Liver (tissue), 10 donors: ENCODE measurements at places on chromosomes 5 and 9.
A peak's percentile ranks its signal among the peaks of the same experiment; 100 is the strongest.

GRCh38 chr5:56817263-56818014, 2.1 kb downstream of the MAP3K1 start:
- no peaks in the 10 kb centered on the region for H3K27me3 ChIP-seq
- H3K4me3 ChIP-seq: peak overlapping the region; percentile 99
- no peak for DNase-seq

GRCh38 chr5:94276751-94277150, 341.7 kb downstream of the KIAA0825 start:
- no peak overlapping the region for H3K27ac ChIP-seq
- no peaks in the 10 kb centered on the region for H3K4me1 ChIP-seq
- no peak overlapping the region for H3K4me3 ChIP-seq
- H3K36me3 ChIP-seq: no peaks in the 10 kb centered on the region
- H3K27me3 ChIP-seq: no peaks in the 10 kb centered on the region

DNA sequence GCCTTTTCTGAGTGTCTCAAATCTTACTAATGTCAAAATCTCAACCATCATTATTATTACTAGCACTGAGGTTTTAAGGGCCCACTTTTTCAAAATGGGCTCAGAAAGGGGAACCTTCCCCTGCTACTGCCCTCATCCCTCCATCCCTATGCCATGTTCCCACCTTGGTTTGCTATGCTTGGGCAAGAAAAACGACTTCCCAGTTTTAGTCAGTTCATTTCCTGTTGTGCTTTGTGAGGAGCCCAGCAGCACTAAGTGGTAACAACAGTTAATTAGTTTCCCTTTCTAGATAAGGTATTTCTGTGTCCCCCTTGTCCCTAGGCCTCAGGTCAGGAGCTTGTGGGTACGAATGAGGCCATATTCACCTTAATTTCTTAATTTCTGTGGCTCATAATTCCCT, 595.2 kb downstream of the RAB3C start:
- H3K4me1 ChIP-seq: no peaks in the 10 kb centered on the region
- H3K27me3 ChIP-seq: no peaks in the 10 kb centered on the region
- no peak overlapping the region for H3K4me3 ChIP-seq
- H3K36me3 ChIP-seq: no peaks in the 10 kb centered on the region
- no peak overlapping the region for H3K27ac ChIP-seq

DNA sequence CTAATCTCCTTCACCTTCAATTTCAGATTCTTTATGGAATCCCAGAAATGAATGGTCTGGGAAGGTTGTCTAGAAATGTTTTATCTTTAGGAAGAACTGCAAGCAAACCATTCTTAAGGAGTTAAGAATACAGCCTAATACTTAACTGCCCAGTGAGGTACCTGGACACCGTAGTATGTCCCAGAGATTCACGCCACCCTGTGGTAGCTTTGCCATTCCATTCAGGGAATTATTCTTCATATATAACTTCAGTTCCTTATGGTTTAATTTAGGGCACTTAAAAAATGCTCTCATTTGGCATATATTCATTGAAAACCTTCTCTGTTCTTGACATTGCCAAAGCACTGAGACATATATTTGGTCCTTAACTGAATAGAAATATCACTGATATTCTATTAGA, 49.7 kb downstream of the ACTBL2 start:
- no peak for DNase-seq
- no peaks in the 10 kb centered on the region for H3K36me3 ChIP-seq
- H3K27ac ChIP-seq: no peak overlapping the region
- no peaks in the 10 kb centered on the region for H3K4me1 ChIP-seq
- no peaks in the 10 kb centered on the region for H3K27me3 ChIP-seq

DNA sequence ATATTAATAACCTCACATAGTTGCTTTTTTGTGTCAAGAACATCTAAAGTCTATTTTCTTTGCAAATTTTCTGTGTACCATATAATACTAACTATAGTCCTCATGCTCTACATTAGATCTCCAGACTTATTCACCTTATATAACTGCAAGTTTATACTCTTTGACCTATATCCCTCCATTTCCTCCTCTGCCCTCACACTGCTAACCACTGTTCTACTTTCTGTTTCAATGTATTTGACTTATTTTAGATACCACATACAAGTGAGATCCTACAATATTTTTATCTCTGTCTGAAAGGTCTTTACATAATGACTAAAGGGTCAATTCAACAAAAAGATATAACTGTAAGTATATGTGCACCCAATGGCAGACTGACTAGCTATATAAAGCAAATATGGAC, 789.7 kb upstream of the ZNF608 start:
- no peak overlapping the region for H3K27ac ChIP-seq
- no peak overlapping the region for H3K4me3 ChIP-seq
- H3K27me3 ChIP-seq: no peaks in the 10 kb centered on the region

DNA sequence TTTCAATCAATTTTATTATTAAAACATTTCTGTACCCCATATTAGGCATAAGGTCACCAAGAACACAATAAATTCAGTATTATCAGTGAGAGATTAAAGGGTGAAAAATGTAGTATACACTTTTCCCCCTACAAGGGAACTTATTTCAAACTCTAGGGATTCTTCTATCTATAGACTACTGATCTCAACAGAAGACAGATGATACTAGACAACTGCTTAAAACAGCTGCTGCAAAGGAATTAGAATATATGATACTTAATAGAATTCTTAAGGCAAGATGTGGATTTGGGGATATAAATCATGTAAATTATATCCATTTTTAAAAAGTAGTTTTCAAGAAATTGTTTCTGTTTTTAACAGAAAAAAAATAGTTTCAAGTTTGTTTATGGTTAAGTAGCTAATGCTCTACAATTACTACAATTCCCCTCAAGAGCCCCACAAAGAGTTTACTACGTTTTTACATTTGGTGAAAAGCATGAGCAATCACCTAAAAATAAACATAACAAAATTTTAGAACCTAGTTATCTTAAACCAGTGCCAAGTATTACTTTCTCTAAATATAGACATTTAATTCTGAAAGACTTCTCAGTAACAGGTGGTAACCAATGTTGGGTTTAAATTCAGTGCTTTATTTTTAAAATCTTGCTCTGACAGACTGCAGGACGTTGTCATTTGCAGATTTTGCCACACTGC, 6.0 kb downstream of the KIF24 start:
- no peaks in the 10 kb centered on the region for H3K36me3 ChIP-seq
- no peak overlapping the region for H3K27ac ChIP-seq

DNA sequence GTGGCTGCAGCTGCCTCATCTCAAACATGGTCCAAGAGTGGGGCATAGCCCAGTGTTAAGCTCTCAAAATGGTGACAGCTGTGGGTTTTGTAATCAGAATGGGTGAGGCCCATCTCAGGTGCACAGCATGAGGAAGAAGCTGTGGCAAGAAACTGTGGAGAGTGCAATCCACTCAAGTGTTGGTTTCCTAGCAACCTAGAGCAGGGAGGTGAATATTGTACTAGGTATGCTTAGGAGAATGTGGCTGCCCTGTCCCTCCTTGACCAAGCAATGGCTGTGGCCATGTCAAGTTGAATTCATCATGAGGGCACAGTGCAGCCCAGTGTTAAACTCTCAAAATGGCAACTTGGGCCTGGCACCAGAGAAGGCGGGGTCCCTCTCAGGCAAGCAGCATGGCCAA, 160.5 kb upstream of the KCNN2 start:
- no peak overlapping the region for H3K27ac ChIP-seq
- H3K27me3 ChIP-seq: no peaks in the 10 kb centered on the region
- H3K36me3 ChIP-seq: no peaks in the 10 kb centered on the region
- H3K4me1 ChIP-seq: no peaks in the 10 kb centered on the region
- no peak for DNase-seq

- H3K27me3 ChIP-seq: no peaks in the 10 kb centered on the region
- peak; percentile 85 for DNase-seq
- H3K4me3 ChIP-seq: peak overlapping the region; percentile 3
- peak overlapping the region; percentile 77 for H3K27ac ChIP-seq
Measured at GRCh38 chr5:139669662-139670368, 21.7 kb downstream of the CXXC5 start.

DNA sequence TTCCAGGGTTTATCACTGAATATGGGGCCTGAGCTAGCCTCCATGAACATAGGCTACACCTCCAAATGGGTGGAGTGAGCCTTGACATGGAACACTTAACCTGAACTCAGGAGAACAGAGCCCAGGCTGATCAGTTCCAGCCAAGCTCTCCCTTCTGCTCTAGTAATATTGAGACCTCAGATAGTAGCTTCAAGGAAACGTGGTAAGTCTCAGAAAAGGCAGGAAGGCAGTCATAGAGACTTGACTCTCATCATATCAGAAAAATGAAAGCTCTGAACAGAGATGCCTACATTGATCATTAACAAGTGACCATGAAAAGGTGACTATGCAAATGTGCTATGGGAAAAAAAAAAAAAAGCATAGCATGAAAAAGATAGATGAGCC, 40.5 kb upstream of the MYO10 start:
- H3K4me1 ChIP-seq: no peaks in the 10 kb centered on the region
- H3K27me3 ChIP-seq: no peaks in the 10 kb centered on the region
- no peaks in the 10 kb centered on the region for H3K36me3 ChIP-seq

DNA sequence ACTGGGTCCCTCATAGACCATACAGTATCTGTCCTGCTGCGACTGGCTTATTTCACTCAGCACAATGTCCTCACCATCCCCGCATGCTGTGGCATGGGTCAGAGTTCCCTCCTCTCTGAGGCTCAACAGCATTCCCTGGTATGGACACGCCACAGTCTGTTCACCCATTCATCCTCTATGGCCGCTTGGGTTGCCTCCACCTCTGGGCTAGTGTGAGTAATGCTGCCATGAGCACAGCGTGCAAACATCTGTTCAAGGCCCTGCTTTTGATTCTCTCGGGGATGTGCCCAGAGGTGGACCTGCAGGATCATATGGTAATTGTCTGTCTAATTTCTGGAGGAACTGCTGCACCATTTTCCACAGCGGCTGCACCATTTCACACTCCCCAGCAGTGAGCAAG, 5.5 kb upstream of the FBP2 start:
- no peaks in the 10 kb centered on the region for H3K36me3 ChIP-seq
- no peak overlapping the region for H3K27ac ChIP-seq
- no peak for DNase-seq

DNA sequence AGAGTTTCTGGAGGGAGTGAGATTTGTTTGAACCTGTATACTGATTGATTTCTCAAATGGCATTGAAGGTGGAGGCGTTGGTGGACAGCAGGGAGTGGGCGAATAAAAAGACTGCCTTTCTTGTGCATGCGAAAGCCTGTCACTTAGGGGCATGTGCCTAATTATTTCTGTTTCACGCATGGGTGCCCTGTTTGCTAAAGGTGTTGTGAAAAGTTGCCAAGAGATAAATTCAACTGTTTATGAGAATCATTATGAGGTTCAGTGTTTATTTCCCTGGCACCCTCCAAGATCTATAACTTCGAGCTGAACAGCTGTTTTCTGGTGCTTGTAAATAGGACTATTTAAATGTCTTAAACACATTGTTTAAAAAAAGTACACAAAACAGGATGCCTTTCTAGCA, 67.4 kb upstream of the DMRTA1 start:
- DNase-seq: no peak
- H3K36me3 ChIP-seq: no peaks in the 10 kb centered on the region
- H3K27me3 ChIP-seq: no peaks in the 10 kb centered on the region
- no peak overlapping the region for H3K27ac ChIP-seq
- H3K4me1 ChIP-seq: no peaks in the 10 kb centered on the region

GRCh38 chr5:111697215-111697614, 59.8 kb downstream of the NREP start:
- no peak overlapping the region for H3K27ac ChIP-seq
- DNase-seq: no peak
- H3K4me1 ChIP-seq: peaks cover 14% of the 10 kb centered on the region
- H3K4me3 ChIP-seq: no peak overlapping the region
- H3K36me3 ChIP-seq: no peaks in the 10 kb centered on the region
- no peaks in the 10 kb centered on the region for H3K27me3 ChIP-seq

GRCh38 chr5:56412601-56413379, 179.7 kb upstream of the ANKRD55 start:
- no peak for DNase-seq
- no peaks in the 10 kb centered on the region for H3K27me3 ChIP-seq
- no peaks in the 10 kb centered on the region for H3K4me1 ChIP-seq
- H3K4me3 ChIP-seq: no peak overlapping the region

GRCh38 chr9:111866976-111867375, 29.6 kb upstream of the UGCG start:
- H3K36me3 ChIP-seq: no peaks in the 10 kb centered on the region

GRCh38 chr5:125659316-125660023, 763.7 kb upstream of the GRAMD2B start:
- DNase-seq: no peak
- H3K4me3 ChIP-seq: no peak overlapping the region
- H3K36me3 ChIP-seq: no peaks in the 10 kb centered on the region
- H3K4me1 ChIP-seq: no peaks in the 10 kb centered on the region
- no peak overlapping the region for H3K27ac ChIP-seq
- H3K27me3 ChIP-seq: no peaks in the 10 kb centered on the region

DNA sequence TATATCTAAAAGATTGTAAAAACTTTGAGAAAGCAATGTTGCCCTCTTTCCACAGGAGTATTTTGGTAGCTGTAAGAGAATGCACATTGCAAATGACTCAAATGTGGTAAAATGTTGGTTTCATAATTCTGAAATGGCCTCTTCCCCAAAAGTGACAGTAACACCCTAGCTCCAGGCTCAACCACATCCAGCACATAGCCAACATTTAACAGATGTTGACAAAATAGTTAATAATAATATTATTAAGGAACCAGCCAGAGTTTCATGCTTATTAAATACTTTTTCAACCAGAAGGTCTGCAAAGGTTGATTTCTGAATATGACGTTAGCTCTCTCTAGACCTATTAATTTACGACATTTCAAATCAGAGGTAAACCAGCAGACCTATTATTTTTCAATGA, 1.3 kb downstream of the ANXA1 start:
- no peaks in the 10 kb centered on the region for H3K36me3 ChIP-seq
- no peaks in the 10 kb centered on the region for H3K27me3 ChIP-seq
- H3K4me1 ChIP-seq: no peaks in the 10 kb centered on the region
- no peak for DNase-seq

- H3K27me3 ChIP-seq: no peaks in the 10 kb centered on the region
- H3K27ac ChIP-seq: no peak overlapping the region
- no peaks in the 10 kb centered on the region for H3K4me1 ChIP-seq
- H3K36me3 ChIP-seq: no peaks in the 10 kb centered on the region
- no peak for DNase-seq
- no peak overlapping the region for H3K4me3 ChIP-seq
Measured at GRCh38 chr5:116455061-116455460, 119.6 kb downstream of the SEMA6A start.

DNA sequence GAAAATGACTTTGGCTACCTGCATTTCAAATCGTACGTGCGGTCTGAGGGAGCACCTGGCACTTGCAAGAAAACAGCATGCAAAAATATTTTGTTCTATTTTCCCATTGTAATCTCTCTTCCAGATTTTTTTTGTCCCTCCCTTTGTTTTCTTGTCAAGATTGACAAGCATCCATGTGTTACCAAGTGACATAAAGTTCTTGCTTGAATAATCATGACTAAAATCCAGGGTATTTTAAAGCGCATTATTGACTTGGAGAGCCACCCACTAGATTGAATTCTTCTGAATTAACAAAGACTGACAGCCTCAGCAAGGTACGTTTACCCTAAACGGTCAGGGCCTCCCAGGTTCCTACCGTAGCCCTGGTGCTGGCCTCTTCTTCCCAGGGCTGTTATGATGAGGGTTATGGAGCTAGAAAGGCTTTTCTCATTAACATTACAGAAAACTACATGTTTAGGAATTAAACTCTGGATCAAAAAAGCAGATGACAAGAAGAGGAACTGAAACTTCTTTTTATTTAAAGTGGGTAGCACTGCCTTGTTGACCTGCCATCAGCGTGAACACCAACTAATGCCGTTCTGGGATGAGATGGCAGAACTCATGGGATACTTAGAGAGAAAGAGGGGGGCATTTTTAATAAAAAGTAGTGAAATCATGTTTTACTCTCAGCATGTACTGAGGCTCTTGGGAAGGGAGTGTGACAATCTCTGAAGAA, 297.0 kb downstream of the EFNA5 start:
- H3K27ac ChIP-seq: no peak overlapping the region
- H3K27me3 ChIP-seq: no peaks in the 10 kb centered on the region

GRCh38 chr5:157049605-157050004, 9.3 kb downstream of the HAVCR1 start:
- no peak for DNase-seq
- H3K27ac ChIP-seq: no peak overlapping the region
- no peaks in the 10 kb centered on the region for H3K36me3 ChIP-seq
- H3K4me3 ChIP-seq: no peak overlapping the region
- no peaks in the 10 kb centered on the region for H3K27me3 ChIP-seq
